ENCODE measurements at places on chromosomes 12 and 14.
A peak's percentile ranks its signal among the peaks of the same experiment; 100 is the strongest.

DNA sequence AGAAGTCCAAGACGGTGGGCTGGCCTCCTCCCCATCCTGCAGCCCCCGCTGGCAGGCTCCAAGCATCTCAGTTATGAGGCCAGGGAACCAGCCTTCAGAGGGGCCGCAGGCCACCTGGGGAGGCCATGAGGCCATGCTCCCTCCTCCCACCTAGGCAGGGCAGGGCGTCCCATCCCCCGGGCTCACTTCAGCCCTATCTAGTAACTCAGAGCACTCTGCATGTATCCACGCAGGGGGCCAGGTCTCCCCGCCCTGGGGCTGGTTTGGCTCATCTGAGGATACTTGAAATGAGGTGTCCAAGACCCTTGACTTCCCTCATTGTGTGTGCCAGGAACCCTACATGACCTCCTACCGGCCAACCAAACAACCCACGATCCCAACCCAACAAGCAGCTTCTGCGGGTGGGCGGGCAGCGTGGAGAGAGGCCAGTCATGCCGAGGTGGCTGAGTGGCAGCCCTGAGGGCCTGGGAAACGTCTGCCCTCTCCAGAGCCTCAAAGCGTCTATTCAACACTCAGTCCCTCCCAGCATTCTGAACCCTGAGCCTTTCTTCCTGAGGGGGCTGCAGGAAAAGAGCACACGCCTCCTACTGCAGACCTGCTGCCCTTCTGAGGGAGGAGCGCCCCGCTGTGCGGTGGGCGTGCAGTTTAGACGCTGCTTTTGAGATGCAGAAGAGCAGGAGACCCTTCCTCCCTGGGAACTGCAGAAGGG is 16.8 kb downstream of the ISCA2 start:
- peak; percentile 53 for DNase-seq

- DNase-seq, result no peak
Observed at GRCh38 chr12:116538076-116538591, 21.0 kb upstream of the MAP1LC3B2 start.

- no peak for DNase-seq
Observed at GRCh38 chr12:62135553-62136200, 124.5 kb upstream of the USP15 start.

GRCh38 chr14:44589180-44589579 is 82.1 kb upstream of the FSCB start:
- no peak for DNase-seq

DNA sequence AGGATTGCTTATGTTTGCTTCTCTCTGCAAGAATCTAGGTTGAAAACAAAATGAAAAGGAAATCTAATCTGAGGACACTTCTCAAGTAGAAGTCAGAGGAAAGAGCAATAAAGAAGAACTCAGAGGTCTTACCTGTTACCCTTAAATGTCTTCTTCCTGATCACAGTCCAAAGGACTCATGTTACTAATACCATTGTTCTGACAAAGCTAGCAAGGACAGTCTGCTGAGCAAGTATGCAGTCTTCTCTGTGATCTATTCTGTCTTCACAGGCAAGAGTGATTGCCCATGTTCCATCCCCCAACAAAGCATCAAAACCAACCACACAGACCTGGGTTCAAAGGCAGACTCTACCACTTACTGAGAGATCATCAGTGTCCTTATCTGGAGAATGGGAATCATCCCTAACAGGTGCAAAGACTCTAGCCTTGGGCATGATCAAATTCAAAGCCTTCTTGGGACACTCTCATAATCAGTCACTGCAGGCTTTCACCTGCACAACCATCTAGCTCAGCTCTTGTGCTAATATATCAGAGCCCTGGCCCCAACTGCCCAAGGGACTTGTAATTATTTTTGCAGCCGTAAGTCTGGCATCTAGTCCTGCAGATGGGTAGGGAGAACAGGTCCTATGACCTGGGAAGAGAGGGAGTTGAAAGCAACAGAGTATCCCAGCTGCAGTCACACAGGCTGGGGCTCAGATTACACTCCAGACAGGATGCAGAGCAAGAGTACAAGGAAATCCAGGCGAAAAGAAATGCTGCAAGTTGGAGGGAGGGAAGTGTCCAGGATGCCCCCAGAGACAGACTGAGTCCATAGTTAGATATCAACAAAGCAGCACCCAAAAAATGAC is 97.9 kb upstream of the NUDT4 start:
- no peak for DNase-seq

DNA sequence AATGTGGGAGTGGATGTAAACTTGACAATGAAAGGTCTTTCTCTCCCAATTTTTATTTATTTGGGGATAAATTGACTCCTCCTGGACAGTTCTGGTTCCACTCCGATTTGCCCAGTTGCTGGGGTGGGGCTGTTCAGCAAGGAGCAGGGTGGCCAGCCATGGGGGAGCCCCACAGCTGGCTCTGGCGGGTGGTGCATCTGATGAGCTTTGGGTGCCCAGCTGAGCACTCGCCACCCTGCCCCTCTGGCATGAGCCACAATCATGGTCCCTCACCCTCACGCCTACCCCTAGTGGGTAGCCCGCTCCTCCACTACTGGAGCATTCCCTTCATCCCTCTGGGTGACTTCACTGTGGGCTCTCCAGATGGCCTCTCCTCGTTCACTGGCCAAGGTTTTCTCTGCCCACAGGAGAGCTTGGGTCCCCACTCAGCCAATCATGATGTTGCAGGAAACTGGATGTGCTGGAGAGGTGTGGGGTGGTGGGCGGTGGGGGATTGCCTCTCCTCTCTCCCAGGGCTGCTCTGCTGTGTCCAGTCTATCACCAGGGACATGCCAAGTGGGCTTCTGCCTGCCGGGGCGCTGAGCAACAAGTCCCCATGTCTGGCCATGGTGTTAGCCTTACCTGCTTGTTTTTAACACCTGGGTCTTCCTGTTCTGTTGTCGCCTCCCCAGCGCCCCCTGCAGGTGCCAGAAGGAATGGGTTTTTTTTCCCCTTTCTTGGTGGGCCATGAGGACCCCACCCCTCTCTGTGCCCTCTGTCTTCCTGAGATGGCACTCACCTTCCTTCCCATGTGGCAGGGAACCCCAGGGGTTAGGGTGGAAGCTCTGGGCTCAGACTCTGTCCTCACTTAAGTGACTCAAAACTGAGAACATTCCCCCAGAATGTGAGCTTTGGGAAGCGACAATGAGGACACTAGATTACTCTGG is 3.4 kb downstream of the CYP46A1 start:
- no peak for DNase-seq

All from EH (cell line).